ENCODE measurements at places on chromosomes 4 and X.

- DNase-seq: no peak
Measured at GRCh38 chr4:56181140-56181953, 205.9 kb downstream of the AASDH start.

GRCh38 chr4:118289794-118290193 lies 63.0 kb downstream of the PRSS12 start:
- DNase-seq: no peak

GRCh38 chr4:169756971-169757574 lies 671 bp downstream of the HPF1 start:
- peak; percentile 5 for DNase-seq

DNA sequence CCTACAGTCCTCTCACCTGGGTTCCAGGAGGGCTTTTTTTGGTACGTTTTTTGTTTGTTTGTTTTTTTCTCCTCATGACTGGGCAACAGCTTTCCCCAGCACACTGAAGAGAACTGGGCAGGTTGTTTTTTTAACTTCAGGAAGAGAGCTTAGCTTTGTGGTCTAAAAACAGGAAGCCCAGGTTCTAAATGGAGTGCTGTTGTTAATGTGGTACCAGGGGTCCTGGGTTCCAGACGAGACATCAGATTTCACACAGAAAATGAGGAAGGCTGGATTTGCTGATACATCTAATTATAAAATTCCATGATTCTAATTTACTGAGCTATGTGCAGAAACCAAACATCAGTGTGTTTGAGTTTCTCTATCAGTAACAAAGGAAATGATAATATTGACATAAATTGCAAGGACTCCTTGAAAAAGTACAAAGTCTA lies 4.2 kb downstream of the MYOZ2 start:
- peak; percentile 22 for DNase-seq

GRCh38 chr4:54495641-54496040 lies 162.1 kb upstream of the KIT start:
- DNase-seq: no peak

GRCh38 chrX:28586981-28587551 lies at the start of gene IL1RAPL1:
TSS of gene IL1RAPL1 (plus strand) at chrX:28587446.
- DNase-seq: no peak

Measured in CD4-positive, alpha-beta T cell treated with Interferon alpha-2 for 1 hour (primary cell).